Renal cortex interstitium (tissue), 15 donors: ENCODE measurements at places on chromosomes 4 and X. TPM values are rescaled to one million over a fixed set of nuclear protein-coding genes. Genes with fewer than 3 reads are reported as not detected.

GRCh38 chr4:70936200-70936787 lies 34.1 kb downstream of the MOB1B start:
- no peak for DNase-seq

DNA sequence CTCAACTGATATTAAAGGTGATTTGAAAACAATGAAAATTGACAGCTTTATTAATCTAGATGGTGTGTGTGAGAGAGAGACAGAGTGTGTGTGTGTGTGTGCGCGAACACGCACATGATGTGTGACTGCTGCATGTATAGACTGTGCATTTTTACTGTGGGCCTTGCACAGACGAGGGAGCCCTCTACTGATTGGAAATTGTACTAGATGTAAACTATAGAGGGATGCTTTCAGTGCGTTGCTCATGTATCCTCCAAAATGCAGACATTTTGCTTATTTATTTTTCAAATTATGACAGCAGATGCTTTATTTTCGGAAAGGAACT lies 168.4 kb upstream of the GK2 start:
- DNase-seq: no peak

GRCh38 chr4:30720021-30720660 lies at the start of gene PCDH7:
Gene PCDH7, plus strand, starts transcription at chr4:30720369. Its CDS starts 1,054 bp downstream, at chr4:30721423.
- DNase-seq: peak; percentile 44

DNA sequence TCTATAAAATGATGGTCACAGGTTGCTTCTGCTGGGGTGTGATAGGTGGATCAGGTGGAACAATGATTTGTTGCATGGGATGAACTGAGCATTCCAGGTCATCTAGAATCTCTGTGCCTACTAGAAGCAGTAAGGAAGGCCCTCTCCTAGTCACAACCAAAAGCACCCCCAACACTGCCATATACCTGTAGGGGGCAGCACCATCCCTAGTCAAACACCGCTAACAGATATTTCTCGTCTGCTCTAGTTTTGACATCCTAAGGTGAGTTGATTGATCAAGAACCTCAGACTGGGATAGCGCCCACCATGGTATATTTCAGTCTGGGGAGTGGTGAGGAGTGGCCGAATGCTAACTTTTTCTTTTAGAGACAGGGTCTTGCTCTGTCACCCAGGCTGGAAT lies 160.2 kb downstream of the NHS start:
- DNase-seq: no peak

DNA sequence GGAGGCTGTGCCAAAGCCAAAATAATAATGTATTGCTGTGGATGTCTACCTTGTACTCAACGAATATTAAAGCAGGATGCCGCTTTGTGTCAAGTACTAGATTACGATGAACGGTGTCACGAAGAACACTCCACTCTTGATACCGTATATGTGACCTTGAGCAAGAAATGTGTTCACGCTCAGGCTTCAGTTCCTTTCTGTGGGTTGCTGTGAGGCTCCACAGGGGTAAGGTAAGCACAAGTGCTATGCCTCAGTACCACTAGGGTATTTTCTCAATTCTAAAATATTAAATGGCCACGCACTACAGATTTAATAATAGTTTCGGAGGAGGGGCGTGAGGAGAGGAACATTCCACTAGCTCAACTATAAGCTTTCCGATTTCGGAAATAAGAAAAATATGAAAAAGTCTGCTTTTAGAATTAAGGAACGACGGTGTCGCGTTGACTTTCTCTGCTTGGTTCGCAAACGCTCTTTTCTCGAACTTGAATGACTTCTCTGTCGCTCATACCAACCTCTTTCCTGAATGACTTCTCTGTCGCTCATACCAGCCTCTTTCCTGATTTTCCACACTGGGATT lies 607 bp upstream of the SCOC start:
- DNase-seq: peak; percentile 20

DNA sequence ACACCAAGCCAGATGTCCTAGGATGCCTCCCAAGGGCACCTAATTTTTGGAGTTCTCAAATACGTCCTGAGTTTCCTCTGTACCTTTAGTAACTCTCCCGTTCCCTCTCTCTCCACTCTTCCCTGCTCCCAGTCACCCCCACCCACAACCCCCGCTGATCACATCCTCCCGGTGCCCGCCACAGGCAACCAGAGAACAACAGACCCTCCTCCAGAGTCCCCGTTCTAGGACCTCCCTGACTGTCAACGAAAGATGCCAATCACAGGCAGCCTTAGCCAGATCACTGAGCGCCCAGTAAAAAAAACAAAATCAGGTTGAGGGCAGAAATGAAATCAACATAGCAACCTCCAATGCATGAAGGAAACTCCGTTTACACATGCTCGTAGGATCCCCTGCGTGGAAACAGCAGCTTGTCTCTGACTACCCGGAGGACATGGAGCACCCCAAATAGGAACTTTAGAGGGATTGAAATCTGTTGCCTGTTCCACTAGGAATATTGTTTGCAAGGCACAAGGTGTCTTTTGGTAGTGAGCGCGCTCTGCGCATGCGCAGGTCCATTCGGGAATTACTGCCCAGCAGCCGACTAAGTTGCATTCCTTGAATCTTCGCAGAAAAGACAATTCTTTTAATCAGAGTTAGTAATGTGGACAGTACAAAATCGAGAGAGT lies at the start of gene GABRB1:
TSS of gene GABRB1 (plus strand) at position 557 of the 668 bp plus-strand sequence.
- DNase-seq: peak; percentile 39

DNA sequence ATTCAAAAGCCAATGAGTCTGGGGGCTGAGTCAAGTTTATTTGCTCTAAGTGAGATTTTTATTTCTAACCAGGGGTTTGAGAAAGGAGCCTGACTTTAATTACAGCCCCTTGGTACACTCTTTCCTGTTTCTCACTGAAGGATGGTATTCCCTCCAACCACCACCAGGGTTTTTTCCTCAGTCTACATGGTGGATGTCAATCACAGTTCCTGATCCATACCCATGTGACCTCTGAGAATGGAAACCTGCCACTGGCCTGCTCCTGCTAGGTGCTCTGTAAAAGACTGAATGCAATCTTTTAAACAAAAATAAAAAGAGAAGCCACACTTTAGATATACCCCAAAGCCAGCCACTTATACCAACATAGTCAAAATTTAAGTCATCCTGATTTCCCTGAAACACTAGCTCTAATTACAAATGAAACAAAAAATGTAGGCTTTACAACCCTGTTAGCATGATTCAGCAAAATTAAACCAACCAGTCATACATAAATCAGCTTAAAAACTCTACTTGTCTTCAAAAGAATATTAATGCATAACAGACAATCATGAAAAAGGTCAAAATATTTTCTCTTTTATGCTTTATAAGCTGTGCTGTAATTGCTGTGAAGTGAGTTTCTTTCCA lies 112.1 kb upstream of the NWD2 start:
- no peak for DNase-seq

GRCh38 chr4:57159866-57160265 lies 49.7 kb upstream of the IGFBP7 start:
- no peak for DNase-seq

DNA sequence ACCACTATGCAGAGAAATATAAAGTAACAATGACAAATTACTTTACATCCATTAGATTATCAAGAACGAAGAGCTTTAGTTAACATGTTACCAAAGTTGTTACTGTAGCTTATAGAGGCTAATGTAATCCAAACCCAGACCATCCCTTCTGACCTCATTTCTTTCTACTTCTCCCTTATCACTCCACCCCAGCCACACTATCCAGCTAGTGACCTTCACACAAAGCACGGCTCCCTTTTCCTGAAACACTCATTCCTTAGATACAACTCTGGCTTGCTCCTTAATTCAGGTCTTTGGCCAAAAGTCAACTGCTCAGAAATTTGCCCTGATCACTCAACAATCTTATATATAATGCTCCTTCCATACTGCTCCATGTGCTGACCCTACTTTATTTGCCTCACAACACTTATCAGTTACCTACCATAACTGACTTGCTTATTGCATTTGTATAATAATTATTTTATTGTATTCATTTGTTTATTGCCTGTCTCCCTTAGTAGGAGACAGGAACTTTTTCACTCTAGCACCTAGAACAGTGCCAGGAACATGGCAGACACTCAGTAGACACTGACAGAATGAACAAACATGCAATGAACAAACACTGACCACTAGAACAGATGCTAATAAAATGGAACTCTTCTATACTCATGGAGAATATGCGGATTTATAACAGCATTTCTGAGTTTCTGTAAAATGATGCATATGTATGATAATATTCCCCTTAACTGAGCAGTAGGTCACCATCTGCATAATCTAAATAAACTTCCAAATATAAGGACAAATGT lies 67.6 kb downstream of the EIF4E start:
- DNase-seq: no peak

- no peak for DNase-seq
Measured at GRCh38 chrX:100070334-100070849, 339.7 kb downstream of the PCDH19 start.

GRCh38 chr4:146033149-146033548 lies 94.5 kb upstream of the ZNF827 start:
- DNase-seq: no peak

DNA sequence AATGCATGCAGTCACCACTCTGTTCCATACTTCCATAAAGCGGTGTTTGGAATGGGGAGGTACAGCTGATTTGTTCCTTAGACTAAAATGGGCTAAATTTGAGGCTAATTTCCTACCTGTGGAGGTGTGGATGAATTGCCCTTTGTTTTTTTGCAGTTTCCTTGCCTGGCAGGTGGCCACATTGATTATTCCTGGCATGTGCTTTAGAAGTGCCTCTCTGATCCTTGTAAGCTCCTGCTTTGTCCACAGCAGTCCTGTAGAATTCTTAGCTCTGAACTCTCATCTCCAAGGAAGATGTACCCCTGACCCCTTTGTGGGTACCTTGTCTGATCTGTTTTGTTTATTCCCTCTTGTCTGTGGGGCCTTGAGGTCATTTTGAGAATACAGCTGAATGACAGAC lies 136.8 kb downstream of the ADGRL3 start:
- DNase-seq: no peak

DNA sequence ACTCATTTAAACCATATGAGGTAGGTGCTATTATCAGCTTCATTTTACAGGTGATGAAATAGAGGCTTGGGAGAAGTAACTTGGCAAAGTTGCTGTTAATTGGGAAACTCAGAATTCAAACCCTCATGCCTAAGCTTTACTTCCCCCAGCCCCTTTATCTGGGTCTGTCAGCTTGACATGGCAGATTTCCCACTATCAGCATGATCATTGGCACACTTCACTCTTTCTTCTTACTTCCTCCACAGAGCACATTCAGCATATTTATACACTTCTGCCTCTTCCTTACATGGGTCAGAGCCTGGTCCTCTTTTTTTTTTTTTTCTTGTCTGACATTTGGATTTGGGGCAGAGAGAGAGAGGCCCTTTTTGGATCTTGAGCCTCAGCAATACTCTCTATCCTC lies 56.5 kb upstream of the ARX start:
- no peak for DNase-seq

GRCh38 chr4:30867427-30867826 lies 147.3 kb downstream of the PCDH7 start:
- DNase-seq: no peak

DNA sequence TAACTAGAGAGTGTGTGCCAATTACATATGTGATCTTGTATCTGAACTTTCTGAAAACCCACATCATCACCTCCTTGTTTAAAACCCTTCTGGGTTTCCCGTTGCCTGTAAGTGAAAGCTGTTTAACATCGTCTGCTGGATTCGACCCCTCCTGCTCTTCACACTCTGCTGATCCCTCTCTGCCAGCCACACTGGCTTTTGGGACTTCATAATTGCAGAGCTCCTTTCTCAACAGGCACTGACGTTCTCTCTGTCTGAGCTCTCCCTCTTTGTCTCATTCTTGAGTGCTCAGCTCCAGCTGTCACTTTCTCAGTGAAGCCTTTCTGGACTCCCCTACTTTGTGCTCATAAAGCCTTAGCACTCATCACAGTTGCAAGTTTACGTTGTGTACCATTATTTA lies 153.9 kb downstream of the CEP135 start:
- DNase-seq: no peak

DNA sequence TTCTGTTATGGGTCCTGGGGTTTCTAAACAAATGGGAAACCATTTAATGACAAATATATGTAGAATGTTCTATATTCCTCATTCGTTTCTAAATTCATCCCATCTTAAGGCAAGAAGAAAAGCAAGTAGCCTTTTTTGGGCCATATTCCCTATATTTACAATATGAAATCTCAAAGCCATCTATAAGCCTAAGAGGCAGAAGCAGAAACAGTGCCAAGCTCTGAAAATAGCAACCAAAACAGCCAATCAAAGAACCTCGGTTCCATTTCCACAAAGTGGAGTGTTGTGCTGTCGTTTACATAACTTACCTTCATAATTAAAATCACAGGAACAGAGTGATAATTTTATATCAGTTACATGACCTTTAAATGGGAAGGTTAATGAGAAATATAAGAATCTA lies 330.6 kb upstream of the GATB start:
- DNase-seq: no peak

LGI2 gene
- 33.9 TPM for polyA plus RNA-seq

GLRA2 gene
- polyA plus RNA-seq: 0.19 TPM

TBX22 gene
- 3.6 TPM for polyA plus RNA-seq

CCKAR gene
- polyA plus RNA-seq: not detected

DCAF16 gene
- polyA plus RNA-seq: 54.5 TPM

CT45A10 gene
- polyA plus RNA-seq: not detected

ATP5ME gene
- 263 TPM for polyA plus RNA-seq

GSX2 gene
- polyA plus RNA-seq: not detected

GRID2 gene
- polyA plus RNA-seq: 4.8 TPM

MID2 gene
- polyA plus RNA-seq: 10.4 TPM

LDB2 gene
- polyA plus RNA-seq: 88.5 TPM

AKAP14 gene
- 0.26 TPM for polyA plus RNA-seq

SCML1 gene
- polyA plus RNA-seq: 15.8 TPM

PPP1R2C gene
- polyA plus RNA-seq: not detected

SRPX2 gene
- 13.4 TPM for polyA plus RNA-seq
